Stimulated activated CD4-positive, alpha-beta T cell treated with anti-CD3 and anti-CD28 coated beads, Interleukin-2, amount 100 ng/mL, for 48 hours (primary cell): ENCODE measurements at places on chromosomes 1 and 21.

DNA sequence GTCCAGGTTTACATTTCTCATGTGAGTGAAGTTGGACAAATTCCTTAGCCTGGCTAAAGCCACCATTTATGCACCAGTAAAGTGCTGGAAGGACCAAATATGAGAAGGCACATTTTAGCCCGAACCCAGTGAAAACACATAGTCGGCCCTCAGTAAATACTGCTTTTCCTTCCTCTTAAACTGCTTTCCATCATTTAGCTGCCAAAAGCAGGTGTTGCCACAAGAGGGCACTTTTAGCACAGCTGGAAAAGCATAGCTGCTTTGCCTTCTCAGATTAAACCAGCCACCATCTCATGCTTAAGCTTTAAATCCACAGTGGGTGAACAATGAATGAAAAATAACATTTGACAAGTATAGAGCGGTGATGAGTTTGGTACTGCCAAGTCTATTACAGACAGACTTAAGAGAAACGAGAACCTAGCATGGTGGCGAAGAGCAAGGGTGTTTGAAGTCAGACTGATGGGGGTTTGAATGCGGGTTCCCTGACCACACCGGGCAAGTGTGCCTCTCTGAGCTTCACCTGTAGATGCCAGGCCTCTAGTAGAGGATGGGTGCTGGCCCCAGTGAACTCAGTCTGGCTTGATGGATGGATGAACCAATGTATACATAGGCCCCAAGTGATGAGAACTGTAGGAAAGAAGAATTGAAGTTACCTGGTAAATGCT lies 57.8 kb downstream of the SLC35D1 start:
- peak; percentile 47 for DNase-seq

DNA sequence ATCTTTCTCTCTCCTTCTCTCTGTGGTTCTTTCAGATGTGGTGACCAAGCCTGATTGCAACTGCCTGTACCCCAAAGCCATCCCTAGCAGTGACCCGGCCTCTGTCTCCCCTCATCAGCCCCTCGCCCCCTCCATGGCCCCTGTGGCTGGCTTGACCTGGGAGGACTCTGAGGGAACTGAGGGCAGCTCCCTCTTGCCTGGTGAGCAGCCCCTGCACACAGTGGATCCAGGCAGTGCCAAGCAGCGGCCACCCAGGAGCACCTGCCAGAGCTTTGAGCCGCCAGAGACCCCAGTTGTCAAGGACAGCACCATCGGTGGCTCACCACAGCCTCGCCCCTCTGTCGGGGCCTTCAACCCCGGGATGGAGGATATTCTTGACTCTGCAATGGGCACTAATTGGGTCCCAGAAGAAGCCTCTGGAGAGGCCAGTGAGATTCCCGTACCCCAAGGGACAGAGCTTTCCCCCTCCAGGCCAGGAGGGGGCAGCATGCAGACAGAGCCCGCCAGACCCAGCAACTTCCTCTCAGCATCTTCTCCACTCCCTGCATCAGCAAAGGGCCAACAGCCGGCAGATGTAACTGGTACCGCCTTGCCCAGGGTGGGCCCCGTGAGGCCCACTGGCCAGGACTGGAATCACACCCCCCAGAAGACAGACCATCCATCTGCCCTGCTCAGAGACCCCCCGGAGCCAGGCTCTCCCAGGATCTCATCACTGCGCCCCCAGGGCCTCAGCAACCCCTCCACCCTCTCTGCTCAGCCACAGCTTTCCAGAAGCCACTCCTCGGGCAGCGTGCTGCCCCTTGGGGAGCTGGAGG lies 12.7 kb downstream of the CSF1 start:
- DNase-seq, result no peak

GRCh38 chr1:226001963-226002666 lies 3.0 kb upstream of the SDE2 start:
- DNase-seq, result peak; percentile 29

DNA sequence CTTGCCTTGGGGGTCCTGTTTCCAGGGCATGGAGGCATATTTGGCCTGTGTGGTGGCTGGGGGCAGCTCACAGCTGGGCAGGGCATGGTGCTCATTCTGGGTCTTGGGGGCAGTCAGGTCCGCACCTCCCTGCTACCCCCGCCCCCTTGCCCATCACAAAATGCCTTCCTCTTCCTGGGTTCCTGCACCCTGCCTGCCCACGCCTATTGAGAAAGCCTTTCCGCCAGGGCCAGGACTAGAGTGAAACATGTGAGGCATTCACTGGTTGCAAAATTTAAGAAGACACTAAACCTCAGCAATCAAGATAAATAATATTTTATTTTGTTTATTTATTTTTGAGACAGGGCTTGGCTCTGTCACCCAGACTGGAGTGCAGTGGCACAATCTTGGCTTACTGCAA lies 19.7 kb downstream of the PTAFR start:
- DNase-seq, result no peak

GRCh38 chr1:201537891-201538611 lies 876 bp upstream of the NAV1 start:
- no peak for DNase-seq

GRCh38 chr1:145796753-145797152 lies 27.1 kb downstream of the RNF115 start:
- DNase-seq, result no peak

- DNase-seq, result no peak
Observed at GRCh38 chr1:4494558-4494957, 159.9 kb upstream of the AJAP1 start.

DNA sequence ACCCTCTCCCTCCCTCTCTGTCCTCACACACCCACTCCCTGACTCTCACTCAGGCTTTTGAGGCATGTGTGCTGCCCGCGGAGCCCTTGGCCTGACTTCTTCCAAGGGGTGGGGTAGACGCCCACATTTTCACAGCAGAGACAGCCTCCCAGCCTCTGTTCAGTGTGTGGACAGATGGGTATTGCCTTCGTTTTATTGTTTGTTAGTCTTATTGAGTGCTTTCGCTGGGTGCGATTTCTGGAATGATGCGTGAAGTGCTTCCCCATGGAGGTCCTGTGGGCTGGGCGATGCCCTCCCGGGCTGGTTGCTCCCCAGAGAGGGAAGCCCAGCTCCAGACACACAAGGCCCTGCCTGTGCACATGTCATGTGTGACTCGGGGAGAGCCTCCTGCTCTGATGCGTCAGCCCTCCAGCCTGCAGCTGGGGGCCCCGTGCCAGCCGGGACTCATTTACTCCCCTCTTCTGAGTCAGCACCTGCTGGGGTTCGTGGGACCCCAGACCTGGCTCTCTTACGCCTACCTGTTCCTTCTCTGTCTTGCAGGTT lies 14.7 kb downstream of the PDXK start:
- DNase-seq, result no peak

GRCh38 chr1:64936956-64937355 lies 29.4 kb downstream of the JAK1 start:
- no peak for DNase-seq

DNA sequence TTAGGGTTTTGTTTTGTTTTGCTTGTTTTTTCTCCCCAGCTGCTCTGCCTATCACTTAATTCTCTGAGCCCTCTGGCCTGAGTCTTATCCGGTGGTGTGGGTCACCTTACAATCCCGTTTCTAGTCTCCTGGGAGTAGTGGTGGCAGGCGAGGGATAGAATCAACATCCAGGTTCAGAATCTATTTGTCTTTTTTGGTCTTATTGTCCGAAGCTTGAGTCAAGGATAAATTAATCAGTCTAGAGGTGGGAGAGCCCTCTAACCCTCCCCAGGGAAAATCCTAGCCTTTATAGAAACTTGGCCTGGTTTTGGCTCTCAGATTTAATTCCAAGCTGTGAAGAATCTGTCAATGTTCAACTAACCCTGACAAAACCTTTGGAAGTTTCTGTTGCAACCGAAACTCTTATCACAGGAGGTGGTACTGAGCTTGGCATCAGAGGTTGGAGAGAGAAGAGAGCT lies 246.3 kb downstream of the FGGY start:
- no peak for DNase-seq

- DNase-seq, result no peak
Observed at GRCh38 chr1:235403593-235403992, 36.4 kb downstream of the TBCE start.

DNA sequence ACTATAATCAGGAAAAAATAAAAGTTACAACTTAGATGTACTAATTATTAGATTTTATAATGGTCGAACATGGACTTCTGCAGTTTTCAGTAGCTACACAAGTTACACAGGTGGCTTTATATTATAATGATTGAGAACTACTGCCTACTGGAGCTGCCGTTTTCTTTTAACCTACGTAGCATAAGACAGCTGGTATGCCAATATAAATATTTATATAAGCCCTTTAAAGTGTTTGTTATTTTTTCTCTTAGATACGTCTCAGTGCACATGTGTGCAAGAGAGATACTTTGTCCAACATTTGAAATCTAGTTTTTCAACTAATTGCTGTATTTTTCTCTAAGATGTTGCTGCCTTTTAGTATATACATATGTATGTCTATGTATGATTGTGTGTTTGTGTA lies 42.4 kb downstream of the PDC start:
- DNase-seq, result no peak

- DNase-seq, result no peak
Observed at GRCh38 chr1:217605390-217605789, 25.5 kb downstream of the GPATCH2 start.

DNA sequence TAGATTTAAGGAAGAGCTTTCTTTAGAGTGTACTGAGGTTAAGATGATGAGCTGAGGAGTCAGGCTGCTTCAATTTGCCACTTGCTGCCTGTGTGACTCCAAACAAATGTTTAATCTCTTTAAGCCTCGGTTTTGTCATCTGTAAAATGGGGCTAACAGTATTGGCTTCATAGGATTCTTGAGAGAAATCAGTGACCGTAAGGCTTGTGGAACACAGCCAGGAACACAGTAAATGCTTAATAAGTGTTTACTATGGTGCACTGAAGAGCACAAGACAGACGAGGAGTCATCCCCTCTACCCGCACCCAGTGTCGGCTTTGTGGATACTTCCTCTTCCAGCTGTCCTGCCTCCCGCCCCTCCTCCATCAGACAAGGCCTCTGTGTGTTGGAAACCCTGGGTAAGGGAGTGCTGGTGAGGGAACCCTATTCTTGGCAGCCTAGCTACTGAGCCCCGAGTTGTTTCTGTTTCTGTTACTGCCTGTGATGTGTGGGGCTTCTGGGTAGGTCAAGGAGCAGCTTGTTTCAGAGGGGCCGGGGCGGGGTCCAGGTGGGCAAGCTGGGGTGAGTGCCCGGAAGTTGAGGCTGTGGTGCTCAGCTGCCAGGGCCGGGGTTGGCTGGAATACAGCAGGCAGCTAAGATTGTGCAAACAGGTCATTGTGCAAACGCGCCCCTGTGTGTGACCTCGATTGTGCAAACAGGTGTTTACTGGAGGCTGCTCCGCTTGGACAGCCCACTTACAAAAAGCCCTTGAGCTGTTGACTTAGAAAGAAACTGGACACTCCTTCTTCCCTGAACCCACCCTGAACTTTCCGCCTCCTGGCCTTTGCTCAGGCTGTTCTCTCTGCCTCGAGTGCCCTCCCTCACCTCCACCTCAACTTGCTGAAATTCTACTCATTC lies 4.0 kb upstream of the CSF3R start:
- no peak for DNase-seq

- DNase-seq, result no peak
Observed at GRCh38 chr1:157035121-157035520, 10.4 kb downstream of the ARHGEF11 start.

DNA sequence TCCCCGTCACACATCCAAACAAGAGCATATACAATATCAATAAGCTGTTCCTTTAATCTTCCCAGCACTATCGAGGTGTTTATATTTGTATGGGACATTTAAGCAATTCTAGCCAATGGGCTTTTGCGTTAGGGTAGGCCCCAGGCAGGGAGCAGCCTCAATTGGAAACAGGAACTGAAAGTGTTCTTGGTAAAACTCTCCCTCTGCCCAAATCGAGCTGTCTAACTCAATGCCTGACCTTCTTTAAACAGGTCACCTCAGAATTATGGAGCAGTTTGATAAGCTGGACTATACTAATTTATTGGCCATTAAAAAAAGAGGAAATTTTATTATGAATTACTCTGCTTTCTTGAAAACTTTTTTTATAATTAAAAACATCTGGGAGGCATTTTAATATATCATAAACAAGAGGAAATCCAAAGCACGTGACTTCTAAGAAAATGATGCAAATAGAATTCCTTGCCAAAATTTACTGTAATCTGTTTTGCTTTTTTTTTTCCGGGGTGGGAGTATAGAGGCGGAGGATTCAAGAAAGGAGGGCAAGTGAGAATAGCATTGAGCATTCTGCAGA lies 498.1 kb downstream of the LMO4 start:
- DNase-seq, result no peak

- no peak for DNase-seq
Observed at GRCh38 chr21:38740090-38740489, 65.6 kb upstream of the ETS2 start.

GRCh38 chr1:170303034-170303433 lies 157.3 kb downstream of the NTMT2 start:
- DNase-seq, result no peak

- no peak for DNase-seq
Observed at GRCh38 chr1:67753776-67754525, 69.0 kb downstream of the GADD45A start.
